ENCODE measurements at places on chromosomes 5 and 9.

DNA sequence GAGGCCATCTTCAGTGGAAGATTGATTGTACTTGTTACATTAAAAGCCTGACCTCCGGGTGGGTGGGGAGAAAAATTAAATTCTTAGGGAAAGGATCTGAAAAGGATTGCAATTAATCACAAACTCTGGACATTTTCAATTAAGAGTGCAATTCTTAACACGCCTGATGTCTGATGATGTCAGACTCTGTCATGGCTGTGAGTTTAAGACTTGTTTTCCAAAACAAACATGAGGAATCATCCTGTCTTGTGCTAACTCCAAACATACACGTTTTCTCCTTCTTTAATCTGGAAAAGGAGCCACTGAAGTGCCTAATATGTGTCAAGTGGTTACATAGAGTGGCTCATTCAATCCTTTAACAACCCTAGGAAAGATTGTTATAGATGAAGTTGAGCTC is 60.4 kb upstream of the SMIM23 start:
- no peak for DNase-seq

DNA sequence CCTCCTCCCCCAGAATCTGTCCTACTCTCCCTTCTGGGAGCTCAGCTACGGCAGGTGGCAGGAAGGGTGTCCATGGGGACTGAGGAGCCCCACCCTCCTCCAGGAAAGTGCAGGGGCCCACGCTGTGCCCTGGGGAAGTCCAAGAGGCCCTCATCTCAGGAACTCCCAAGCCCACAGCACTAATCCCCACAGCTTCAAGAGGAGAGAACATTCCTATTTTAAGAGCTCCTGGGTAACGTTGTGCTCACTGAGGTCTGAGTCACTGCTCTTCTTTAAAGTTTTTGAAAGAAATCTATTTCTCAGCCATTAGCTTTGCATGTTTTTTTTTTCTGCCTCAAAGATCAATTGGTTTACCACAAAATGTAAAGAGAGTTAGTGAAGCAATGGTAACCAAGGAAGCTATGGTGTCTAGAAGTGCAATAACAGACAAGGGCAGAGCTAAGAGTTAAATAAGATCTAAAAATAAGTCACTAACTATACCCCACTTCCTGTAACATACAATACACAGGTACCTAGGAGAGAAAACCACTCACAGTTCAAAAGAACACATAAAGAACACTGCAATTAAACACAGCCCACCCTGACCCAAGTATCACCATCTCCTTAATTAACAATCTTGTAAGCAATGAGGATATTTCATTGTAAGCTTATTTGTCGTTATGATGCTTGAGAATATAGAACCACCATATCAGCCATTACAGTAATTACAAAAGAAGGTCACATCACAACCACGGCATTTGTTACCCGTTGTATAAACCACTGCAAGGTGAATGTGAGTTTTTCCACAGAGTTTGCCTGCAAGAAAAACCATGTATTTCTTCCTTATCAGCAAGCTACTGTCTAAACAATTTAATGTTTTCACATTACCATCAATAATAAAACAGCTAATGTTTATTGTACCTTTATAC is 382.3 kb upstream of the SLC30A5 start:
- DNase-seq: no peak

DNA sequence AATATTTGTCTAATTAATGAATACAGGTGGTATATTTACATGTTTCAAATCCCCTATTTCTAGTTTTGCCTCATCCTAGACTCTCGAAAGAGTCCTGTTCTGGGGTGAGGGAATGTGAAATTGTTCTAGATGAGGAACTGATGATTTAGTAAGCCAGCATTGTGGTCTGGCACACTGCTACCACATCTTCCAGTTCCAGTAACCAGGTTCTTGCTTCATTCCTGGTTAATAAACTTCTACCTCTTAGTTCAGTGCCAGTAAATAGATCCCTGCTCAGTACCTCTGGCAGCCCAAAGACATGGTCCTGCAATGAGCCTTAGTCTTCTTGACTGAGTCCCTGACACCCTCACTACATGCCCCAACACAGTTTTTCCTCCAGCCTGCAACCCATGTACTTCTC is 207.7 kb downstream of the SREK1 start:
- no peak for DNase-seq

- DNase-seq: peak; percentile 73
Observed at GRCh38 chr9:93126151-93126781, 7.8 kb downstream of the NINJ1 start.

DNA sequence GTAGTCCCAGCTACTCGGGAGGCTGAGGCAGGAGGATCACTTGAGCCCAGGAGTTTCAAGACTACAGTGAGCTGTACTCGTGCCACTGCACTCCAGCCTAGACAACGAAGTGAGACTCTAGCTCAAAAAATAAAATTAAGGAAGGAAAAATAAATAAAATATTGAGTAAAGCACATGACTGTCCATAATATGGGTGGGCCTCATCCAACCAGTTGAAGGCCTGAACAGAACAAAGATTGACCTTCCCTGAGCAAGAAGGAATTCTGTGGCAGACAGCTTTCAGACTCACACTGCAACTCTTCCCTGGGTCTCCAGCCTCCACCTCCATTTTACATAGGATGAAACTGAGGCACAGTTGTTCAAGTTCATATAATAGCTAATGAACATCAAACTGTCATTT is 72.3 kb downstream of the RAD23B start:
- DNase-seq: no peak

DNA sequence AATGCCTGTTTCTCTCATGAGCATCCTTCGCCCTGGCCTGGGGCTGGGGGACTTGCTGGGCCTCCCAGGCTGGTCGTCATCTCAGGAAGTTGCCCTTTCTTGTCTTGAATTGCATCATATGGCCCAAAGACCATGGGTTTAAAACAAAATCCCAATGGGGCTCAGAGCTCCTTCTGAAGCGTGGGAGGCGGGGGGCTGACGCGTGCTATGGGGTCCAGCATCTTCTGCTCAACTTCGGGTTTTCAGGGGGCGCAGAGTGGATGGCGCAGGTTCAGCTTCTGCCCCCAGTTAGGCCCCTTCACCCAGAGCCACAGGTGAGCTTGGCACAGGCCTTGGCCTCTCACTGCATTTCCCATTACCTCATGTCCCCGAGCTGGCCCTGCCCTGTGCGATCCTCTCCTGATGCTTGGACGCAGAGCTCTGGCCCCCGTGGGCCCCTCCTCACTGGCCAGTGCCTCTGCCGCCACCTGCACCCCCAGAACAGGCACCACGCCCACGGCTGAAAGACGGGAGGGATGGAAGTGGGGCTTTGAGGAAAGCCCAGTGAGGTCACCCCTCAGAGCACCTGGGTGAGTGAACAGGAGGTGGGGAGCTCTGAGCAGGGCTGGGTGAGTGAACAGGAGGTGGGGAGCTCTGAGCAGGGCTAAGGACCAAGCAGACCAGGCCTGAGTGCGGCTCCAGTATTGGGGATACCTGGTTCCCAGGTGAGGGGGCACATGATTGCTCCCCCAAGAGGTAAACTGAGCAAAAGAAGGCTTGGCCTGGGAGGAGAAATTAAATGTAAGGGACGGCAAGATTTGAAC is 56.0 kb downstream of the TRIP13 start:
- DNase-seq: peak; percentile 41

DNA sequence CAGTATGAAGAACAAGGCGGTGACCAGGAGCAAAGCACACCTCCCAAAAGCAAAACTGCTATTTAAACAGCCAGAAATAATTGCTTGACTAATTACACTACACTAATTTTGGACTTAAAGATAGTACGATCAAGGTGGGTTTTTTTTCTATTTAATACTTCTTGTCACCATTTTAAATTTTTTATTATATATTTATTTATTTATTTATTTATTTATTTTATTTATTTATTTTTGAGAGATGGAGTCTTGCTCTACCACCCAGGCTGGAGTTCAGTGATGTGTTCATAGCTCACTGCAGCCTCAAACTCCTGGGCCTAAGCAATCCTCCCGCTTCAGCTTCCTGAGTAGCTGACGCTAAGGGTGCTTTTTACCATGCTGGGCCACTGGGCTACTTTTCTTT is 146.2 kb upstream of the IRX1 start:
- no peak for DNase-seq

- DNase-seq: no peak
Observed at GRCh38 chr9:134895908-134896833, 15.6 kb downstream of the FCN2 start.

- DNase-seq: no peak
Observed at GRCh38 chr5:52702877-52703276, 84.8 kb upstream of the ITGA1 start.

GRCh38 chr5:171494452-171495121 is 75.1 kb downstream of the FGF18 start:
- peak; percentile 90 for DNase-seq

DNA sequence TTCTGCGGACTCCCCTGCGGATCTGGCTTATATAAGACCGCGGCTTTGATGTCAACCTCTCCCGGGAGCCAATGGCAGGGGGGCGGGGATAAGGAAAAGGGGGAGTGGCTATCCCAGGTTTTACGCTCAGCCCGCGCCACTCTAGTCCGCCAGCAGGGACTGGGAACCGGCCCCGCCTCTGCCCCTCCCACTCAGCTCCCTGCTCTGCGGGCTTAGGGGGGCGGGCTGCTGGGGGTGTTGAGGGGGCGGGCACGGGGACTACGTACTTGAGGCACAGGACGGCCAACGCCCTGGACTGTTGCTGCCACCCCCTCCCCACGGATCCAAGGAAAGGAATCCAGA is at the start of gene HAND1:
Gene HAND1 (minus strand): TSS at position 4 of the 342 bp plus-strand sequence. CDS start 219 bp downstream, outside the sequence.
- peak; percentile 84 for DNase-seq

DNA sequence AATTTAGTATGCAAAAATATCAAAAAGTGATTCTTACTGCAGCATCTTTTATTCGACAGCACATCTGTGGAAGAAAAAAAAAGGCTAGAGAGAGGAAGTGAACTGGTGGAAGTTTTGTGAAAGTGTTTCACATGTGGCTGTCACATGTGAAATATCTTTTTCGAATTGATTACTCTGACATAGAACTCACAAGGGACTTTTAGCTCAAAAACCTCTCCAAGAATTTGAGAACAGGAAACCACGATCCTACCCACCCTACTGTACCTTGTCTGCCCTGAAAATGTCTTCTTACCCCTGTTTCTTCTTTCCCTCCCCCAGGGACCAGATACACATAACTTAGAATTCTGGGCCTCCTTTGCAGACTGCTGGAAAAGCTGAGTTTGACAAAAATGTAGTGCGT is 106.5 kb upstream of the PRRC1 start:
- DNase-seq: no peak

DNA sequence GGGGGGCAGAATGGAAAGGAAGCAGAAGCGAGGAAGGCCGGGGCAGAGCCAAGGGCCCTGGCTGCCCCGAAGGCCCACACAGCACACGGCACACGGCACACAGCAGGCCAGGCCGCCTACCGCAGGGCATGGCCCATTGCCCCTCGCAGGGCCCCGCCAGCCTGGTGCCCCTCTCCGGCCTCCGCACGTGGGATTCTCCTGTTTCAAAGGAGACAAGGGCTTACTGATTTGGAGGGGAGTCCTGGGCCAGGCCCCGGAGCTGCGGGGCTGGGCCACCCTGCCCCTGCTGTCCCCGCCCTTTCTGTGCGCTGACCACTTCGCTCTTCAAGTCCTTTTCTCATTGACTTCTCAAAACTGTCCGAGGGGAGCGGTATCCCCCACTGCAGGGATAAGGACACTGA is 7.7 kb upstream of the PHYKPL start:
- DNase-seq: no peak

- DNase-seq: peak; percentile 92
Observed at GRCh38 chr5:172640822-172641358, at the start of gene NEURL1B. NEURL1B (plus strand) TSS chr5:172641263; CDS start chr5:172641407, 144 bp downstream.

GRCh38 chr9:124332361-124333202 is 74.8 kb downstream of the NEK6 start:
- DNase-seq: no peak

- no peak for DNase-seq
Observed at GRCh38 chr9:37283730-37284325, 138.7 kb upstream of the GRHPR start.

GRCh38 chr9:83622433-83622938 is 457 bp upstream of the IDNK start:
- no peak for DNase-seq

- DNase-seq: no peak
Observed at GRCh38 chr5:42691413-42691937, 65.1 kb upstream of the CCDC152 start.

DNA sequence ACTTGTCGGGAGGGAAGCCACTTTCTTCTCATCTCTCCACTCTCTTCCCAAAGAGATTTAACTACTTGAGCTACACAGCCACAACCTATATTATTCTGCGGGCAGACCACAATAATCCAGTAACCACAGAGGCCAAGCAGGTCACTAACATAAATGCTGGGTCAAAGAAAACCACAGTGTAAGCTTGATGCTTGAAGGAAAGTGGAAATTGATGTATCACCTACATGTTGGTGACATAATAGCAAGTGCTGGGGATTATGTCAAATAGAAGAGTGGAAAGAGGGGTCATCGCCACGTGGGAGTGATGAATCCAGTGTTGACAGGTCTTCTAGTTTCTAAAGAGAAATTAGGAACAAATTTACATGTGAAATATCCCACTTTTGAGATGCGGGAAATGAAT is 40.9 kb downstream of the RFK start:
- no peak for DNase-seq

DNA sequence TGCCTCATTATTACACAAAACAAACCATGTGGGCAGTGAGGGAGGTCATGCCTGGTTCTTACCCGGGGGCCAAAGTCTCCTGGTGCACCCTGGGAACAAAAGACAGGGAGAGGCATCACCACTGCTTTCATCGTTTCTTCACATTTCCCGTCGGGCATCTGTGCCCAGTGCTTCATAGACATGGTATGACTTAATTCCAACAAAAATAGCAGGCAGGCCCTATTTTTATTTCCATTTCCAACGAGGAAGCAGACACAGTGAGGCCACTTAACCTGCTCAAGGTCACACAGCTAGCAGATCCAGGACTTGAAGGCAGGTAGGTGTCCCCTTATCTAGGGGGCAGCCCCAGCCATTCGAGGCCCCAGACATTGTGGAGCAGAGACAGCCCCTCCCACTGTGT is 34.6 kb upstream of the PHYKPL start:
- DNase-seq: no peak

- DNase-seq: no peak
Observed at GRCh38 chr5:155598552-155598951, 585.0 kb downstream of the KIF4B start.

GRCh38 chr5:3993856-3994473 is 398.3 kb downstream of the IRX1 start:
- peak; percentile 51 for DNase-seq

DNA sequence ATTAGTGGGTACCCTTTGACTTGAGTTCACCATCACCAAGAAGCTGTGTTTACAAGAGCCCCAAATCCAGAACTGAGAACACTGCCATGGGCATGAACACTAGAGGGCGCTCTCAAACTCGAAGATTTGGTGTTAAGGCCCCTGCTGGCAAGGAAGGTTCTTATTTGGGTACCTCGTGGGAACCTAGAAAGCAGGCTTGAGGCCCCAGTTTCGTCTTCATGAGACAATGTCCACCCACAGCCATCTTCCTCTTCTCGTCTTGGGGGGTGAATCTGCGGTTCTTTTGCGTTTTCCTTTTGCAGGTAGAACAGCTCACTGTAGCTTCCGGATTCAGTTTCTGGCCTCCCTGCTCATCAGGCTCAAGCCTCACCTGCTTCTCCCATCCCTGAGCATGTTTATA is 184.0 kb downstream of the SEMA5A start:
- DNase-seq: no peak

GRCh38 chr5:14168793-14169262 is 25.7 kb downstream of the TRIO start:
- no peak for DNase-seq

GRCh38 chr9:95669253-95669652 is 152.5 kb upstream of the PTCH1 start:
- DNase-seq: no peak
